ENCODE measurements at places on chromosomes 12 and 14. TPM values are rescaled to one million over a fixed set of nuclear protein-coding genes. Genes with fewer than 3 reads are reported as not detected.

DNA sequence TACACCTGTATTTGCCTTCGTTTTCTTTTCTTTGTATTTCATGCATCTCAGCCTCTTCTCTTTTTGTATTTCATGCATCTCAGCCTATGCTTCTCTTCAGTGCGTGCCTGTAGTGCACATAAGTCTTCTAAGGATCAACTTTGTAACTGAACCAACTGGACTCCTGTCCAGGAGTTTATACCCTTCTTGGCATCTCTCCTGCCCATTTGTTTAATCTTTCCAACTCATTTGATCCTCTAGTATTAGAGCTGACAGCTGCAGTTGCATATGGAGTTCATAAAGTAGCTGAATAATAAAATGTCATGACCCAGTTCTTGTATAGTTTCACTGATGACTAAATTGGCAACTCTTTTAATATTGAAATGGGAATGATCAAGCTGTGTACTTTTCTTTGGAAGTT is 89.7 kb downstream of the FGD4 start:
- DNase-seq = no peak

DNA sequence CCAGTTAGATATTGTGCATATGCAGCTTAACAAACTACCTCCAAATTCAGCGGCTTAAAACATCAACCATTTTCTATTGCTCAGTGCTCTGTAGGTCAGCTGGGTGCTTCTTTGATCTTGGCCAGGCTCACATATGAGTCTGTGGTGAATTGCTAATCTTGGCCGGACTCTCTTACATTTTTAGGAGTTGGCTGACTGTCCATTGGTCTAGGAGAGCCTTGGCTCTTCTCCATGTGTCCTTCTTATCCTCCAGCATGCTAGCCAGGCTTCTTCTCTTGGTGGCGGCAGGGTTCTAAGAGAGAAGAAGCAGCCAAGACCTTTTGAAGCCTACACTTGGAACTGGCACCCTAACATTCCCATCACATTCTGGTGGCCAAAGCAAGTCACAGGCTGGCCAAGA is 174.3 kb upstream of the PWP1 start:
- DNase-seq = no peak

GRCh38 chr12:123049398-123050240 is 69.1 kb downstream of the ARL6IP4 start:
- DNase-seq = no peak

Gene STYX
- 12.7 TPM for total RNA-seq

GRCh38 chr14:96582411-96582961 is 80.3 kb downstream of the PAPOLA start:
- no peak for DNase-seq

All from A172 (cell line).